Stimulated activated CD8-positive, alpha-beta memory T cell treated with anti-CD3 and anti-CD28 coated beads, Interleukin-4, amount 100 ng/mL, for 4 hours (primary cell): ENCODE measurements at places on chromosomes 12 and 14.

DNA sequence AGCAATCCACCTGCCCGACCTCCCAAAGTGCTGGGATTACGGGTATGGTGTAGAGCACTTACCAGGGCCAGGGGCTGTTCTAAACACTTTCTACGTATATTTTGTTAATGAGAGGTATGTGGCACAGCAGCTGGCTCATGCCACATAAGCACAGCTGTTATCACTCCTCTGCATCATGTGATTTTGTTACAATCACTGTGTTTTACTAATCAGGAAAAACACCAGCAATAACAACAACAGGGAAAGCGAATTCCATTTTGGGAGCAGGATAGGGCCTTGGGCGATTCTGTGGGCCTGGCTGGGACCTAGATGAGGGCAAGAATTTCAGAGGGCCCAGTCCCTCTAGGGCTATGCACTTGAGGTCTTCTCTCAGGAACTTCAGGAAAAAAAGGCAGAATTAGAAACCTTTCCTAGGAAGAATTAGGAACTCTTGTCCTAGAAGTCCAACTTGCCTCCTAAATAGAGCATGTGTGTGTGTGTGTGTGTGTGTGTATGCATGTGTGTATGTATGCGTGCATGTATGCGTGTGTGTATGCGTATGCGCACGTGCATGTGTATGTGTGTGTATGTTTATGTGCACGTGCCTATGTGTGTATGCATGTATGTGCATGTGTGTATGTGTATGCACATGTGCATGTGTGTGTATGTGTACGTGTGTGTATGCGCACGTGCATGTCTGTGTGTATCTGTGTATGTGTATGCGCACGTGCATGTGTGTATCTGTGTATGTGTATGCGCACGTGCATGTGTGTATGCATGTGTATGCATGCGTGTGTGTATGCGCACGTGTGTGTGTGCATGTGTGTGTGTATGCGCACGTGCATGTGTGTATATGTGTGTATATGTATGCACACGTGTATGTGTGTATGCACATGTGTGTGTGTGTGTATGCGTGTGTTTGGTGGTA lies 41.8 kb upstream of the CORO1C start:
- no peak for DNase-seq

GRCh38 chr14:32457213-32457920 lies 128.3 kb downstream of the AKAP6 start:
- no peak for DNase-seq

DNA sequence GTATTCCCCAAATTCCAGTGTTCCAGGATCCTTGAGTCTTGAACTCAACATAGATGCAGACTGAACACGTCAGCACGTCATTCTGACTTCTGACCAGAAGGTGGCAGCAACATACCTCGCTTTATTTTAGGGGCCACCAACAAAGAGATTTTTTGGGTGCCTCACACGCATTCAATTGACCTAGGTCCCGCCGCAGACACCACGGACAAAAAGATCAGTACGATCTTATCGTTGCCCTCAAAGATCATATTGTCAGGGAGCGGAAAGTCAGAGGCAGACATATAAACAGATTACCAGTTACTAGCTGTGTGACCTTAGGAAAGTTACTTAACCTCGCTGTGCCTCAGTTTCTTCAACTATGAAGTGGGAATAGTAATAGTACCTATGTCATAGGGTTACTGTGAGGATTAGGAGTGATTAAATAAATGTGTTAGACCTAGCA lies 6.5 kb upstream of the PRPH start:
- peak; percentile 54 for DNase-seq

DNA sequence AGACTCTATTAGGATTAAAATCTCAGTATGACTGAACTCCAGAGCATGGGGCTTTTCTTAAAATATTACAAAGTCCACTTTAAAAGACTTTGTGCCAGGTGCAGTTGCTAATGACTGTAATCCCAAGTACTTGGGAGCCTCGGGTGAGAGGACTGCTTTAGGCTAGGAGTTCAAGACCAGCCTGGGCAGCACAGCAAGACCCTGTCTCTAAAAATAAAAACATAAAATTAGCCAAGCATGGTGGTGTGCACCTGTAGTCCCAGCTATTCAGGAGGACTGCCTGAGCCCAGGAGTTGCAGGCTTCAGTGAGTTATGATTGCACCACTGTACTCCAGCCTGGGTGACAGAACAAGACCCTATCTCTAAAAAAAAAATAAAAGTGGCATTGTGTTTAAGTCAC lies 33.2 kb downstream of the ATF7 start:
- DNase-seq: no peak

GRCh38 chr12:71447691-71448132 lies 8.1 kb downstream of the LGR5 start:
- DNase-seq: no peak

GRCh38 chr14:38547961-38548490 lies 292.1 kb upstream of the CLEC14A start:
- no peak for DNase-seq

DNA sequence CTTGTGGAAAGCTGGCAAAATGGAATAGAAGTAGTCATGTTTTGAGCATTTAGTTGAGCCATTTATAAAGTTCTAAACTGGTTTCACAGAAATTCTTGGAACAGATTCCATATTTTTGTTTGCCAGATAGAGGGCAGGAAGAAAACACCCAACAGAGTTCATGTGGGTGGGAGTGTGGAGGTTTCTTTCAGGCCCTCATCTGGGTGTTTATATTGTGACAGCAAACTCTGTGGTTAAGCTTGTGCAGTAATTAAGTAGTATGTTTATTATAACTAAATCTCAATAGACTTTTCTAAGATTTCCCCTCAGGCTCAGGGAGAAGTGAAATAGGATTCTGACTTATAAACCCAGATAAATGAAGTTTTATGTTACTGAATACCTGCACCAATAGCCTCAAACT lies 57.4 kb downstream of the SPPL3 start:
- no peak for DNase-seq

- DNase-seq: no peak
Observed at GRCh38 chr12:45670346-45671065, 59.0 kb upstream of the ARID2 start.

DNA sequence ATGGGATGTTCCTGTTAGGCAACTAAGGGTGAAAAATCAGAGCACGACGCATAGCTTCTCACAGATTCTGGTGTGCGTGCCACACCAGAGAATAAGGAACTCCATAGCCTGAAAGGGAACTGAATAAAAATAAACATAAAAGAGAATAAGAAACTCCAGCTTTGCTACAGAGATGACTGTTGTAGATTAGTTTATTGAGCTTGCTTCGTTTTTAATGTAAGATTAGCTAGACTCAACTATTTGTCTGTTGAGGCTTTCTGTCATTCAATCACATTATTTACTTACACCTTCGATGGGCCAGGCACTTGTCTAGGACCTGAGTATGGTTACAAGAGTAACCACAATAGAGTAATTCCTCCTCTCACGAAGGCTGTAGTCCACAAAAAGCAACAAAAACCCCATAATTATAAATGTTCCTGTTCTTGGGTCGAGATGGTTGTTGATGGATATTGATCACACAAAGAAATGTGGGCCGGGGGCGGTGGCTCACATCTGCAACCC lies 807 bp upstream of the ZCCHC8 start:
- DNase-seq: no peak

DNA sequence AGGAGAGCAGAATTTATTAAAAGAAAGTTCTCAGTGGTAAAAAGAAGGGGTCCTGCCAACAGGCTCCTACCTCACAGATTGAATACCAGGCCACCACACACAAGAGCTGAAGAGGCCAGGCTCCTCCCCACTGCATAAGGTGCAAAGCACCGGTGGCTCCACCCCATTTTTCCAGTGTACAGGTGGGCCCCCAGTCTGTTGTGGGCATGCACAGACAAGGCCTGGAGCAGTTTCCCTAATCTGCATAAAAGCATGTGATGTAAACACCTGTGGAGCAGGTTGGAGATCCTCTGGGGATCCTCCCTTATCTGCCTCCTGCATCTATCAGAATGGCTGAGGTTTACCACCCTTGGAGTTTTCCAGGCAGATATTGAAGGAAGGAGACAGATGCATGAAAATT lies 45.7 kb upstream of the PDZRN4 start:
- DNase-seq: no peak

GRCh38 chr12:88142610-88142991 lies 494 bp downstream of the TMTC3 start:
- DNase-seq: no peak

DNA sequence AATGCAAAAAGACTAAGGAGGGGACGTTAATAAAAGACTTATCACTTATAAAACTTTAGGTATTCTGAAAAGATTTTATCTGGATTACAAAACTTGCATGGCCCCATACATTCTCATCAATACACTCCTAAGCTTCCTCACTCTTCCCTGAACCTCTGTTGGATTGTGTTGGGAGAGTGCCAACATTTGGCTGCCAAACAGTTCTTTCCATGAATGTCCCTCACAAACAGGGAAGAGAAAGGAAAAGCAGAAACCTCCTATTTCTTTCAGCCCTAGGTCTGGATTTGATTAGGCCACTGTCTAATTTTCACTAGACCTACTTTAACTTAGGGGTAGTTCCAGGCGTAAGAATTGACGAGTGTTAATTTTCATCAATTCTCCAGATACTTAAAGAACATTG lies 11.7 kb downstream of the PTHLH start:
- no peak for DNase-seq

GRCh38 chr12:106956048-106956578 lies 406 bp downstream of the TMEM263 start:
- DNase-seq: peak; percentile 15

- no peak for DNase-seq
Observed at GRCh38 chr12:26845057-26845666, 12.2 kb upstream of the ITPR2 start.
